ENCODE measurements at places on chromosomes 6 and 20. TPM values are rescaled to one million over a fixed set of nuclear protein-coding genes. Genes with fewer than 3 reads are reported as not detected.
A peak's percentile ranks its signal among the peaks of the same experiment; 100 is the strongest.

DNA sequence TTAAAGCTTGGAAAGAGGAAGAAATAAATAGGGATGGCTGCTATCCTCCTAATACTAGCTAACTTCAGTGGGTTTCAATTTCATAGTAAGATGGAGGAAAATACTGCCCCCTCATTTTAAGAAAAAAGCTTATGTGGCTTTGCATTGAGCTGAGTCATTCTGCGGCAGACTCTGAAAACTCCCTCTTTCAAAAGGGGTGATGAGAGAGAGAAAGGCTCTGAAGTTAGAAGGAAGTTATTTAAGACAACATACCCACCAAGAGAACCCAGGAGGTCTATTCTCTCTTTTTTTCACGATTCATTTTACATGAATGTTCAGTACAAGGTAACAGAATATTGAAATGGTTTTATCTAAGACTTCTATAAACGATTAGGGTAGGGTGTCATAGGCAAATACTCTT is 4.5 kb downstream of the PRDM13 start:
- DNase-seq, result no peak

CALHM4 gene
- polyA plus RNA-seq, result 0.62 TPM

DNA sequence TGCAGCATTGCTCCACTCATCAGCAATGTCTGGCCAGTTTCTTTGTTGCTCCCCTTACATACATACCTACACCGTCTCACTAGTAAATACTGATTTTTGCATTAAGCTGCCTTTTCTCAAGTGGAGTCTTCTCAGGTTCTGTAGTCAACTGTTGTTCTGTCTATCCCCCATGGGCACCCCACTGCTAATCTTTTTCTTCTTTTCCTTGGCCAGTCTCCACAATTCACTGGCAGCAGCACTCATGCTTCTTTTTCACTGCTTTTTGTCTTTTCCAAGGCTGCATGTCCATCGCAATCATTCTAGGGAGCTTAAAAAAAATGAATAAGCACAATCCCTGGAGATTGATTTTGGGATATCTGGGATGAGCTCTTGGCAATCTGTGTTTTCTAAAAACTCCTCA is 10.3 kb upstream of the ERVFRD-1 start:
- no peak for DNase-seq

GRCh38 chr20:56060486-56060885 is 55.2 kb upstream of the CBLN4 start:
- DNase-seq, result no peak

DNA sequence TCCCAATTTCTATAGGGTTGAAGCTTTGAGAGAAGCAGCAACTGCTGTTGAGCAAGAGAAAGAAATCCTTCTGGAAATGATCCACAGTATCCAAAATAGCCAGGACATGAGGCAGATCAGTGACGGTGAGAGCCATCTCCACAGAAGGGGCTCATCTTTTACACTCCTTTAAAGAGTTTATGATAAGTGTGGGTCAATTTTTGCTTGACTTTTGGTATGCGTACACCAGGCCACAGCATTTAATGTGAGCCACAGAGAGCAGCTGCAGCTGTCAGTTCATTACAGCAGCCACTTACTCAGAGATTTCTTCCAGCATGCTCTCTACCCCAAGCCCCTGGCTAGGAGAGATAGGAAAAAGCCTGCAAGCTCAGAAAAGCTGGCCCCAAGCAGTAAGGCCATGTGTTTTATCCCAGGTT is 9.9 kb downstream of the BAG2 start:
- DNase-seq, result no peak

CTAGE9 gene
- polyA plus RNA-seq, result 0.36 TPM

DNA sequence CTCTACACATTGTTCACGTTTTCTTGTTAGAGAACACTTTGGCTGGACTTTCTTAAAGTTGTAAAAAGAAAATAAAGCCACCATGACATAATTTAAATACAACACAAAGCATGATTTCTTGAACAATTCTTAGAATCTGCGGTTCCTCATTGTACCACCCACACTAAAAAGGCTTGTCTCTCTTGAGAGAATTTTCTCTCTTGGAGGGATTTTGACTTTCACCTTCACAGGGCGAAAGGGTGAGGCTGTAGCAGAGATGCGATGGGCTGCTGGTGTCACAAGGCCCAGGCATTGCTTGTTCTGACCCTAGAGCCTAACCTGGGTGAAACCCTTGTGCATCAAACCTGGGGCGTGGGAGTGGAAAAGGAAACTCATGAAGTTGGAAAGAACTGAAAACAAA is 122.7 kb upstream of the RIPOR2 start:
- no peak for DNase-seq

GRCh38 chr20:46740214-46740609 is 30.8 kb downstream of the SLC2A10 start:
- DNase-seq, result no peak

DNA sequence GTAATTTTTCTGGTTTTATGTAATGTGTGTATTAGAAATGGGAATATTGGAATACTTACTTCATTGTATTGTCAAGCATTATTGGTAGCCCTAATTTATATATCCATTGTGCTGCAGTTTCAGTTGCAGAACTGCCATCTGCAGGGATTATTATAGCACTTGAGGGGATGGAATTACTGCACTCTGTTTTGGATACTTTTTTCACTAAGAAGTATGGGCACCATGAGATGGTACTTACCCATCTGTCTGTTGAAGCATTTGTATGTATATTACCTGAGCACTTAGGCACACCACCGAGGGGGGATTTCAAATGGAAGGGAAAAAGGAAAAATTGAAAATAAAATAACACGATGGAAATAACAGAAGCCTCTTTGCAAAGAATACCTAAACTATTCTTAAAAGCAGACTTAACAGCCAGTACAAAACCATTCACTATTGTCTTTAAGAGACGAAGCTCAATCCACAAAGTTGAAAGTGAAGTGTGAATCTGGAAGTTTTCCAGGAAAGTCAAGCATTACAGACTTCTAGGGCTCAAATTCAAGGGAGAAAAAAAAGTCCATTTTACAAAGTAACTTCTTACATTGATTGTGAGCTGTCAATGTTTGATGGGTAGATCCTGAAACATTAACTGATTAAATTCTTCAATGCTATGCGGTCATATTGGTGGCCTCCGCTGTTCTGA is 318.7 kb downstream of the SOX4 start:
- no peak for DNase-seq

PRR18 gene
- 0.40 TPM for polyA plus RNA-seq

ZC2HC1B gene
- not detected for polyA plus RNA-seq

DNA sequence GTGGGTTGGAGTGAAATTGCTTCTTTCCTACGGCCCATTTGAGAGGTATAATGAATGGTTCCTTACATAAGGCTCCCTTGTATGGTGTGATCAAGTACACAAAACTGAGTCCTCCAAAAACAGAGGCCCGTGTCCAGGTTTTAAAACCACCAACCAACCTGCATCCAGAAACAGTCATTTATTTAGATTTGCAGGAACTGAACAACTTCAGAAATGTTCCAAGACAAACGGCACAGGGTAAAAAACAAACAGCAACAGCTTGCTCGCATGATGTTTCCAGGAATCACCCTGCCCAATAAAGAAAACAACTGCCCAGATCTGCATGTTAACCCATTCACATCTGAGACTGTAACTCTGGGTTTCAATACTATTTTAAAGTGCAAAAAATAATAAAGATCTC is 40.2 kb upstream of the TRAM2 start:
- DNase-seq, result no peak

DNA sequence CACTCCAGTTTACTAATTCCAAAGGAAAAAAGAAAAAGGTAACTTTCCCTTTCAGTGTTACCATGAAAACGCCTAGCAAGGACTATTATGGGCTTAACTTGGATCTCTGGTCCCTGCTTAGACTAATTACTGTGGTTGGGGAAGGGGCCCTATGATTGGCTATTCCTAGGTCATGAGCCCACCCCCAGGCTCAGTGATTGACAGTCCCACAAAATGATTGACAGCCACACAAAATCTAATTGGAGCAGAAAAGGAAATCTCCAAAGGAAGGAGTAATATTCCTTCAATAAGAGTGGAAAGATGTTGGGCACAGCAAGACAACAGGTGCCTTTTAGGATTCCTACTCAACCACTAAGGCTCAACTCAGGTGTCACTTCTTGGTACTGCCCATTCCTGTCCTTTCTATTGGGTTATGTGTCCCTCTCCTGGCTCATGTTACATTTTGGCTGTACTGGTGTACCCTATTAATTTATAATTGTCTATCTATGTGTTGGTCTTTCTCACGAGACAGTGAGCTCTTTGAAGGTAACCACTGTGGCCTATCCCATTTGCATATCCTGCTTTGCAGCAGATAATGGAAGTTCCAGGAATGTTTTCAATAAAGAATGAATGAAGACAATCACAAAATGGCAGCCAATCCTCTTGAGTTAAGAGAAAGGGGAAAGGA is 5.5 kb upstream of the UTRN start:
- no peak for DNase-seq

RGL2 gene
- 150 TPM for polyA plus RNA-seq

LY6G6F gene
- 0.44 TPM for polyA plus RNA-seq

GRCh38 chr6:7859591-7859990 is 51.0 kb downstream of the TXNDC5 start:
- no peak for DNase-seq

CCM2L gene
- polyA plus RNA-seq, result 8.4 TPM

GRCh38 chr20:47071646-47072185 is 177.1 kb downstream of the EYA2 start:
- DNase-seq, result no peak

DNA sequence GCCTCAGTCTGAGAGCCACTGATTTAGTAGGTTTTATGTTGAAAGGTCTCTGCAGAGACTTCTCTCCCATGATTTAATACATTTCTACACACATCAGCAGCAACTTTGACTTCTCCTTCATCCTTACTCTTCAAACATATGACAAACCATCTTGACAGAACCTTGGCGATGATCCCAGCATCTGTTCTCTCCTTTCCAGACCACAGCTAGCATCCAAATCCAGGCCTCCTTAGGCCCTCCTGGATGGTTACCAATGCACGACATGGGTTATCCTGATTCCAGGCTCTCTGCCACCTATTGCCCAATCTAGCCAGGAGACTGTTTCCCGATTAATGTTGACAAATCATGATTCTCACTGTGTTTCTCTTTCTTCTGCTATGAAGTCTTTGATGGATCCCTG is 16.8 kb downstream of the LAMA4 start:
- no peak for DNase-seq

OR2J2 gene
- not detected for polyA plus RNA-seq

DNA sequence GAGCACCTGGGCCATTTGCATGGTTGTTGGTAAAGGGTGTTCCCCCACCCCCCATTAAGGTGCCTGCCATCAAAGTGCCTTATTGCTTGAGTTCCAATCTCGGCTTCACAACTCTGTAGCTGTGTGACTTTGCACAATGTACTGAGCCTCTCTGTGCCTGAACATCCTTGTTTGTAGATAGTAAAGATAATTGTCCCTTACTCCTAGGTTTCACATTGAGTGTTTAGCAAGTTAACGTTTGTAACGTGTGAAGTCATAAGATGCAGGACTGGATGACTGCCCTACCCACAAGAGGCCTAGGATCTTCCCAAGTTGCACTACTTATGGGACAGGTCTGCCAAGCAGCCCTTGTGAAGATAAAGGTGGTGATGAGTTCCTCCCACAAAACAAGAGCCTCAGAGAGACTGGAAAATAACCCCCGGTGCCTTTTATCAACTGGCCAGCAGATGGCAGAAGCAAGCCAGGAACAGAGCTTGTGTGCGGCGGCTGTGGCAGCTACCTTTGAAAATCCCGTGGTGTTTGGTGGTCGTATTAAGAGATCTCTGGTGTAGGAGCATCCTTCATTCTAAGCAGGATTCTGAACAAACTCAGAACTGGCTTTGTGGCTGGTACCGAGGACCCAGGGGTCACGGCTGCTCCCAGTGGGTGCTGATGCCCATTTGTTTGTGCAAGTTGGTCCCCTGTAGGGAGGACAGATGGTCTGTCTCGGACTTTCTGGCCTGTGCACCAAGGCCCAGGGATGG is 99.1 kb downstream of the CDH26 start:
- peak; percentile 28 for DNase-seq

- DNase-seq, result no peak
Measured at GRCh38 chr6:49826743-49827406, 39.5 kb downstream of the CRISP1 start.

CEP85L gene
- 7.9 TPM for polyA plus RNA-seq

DNA sequence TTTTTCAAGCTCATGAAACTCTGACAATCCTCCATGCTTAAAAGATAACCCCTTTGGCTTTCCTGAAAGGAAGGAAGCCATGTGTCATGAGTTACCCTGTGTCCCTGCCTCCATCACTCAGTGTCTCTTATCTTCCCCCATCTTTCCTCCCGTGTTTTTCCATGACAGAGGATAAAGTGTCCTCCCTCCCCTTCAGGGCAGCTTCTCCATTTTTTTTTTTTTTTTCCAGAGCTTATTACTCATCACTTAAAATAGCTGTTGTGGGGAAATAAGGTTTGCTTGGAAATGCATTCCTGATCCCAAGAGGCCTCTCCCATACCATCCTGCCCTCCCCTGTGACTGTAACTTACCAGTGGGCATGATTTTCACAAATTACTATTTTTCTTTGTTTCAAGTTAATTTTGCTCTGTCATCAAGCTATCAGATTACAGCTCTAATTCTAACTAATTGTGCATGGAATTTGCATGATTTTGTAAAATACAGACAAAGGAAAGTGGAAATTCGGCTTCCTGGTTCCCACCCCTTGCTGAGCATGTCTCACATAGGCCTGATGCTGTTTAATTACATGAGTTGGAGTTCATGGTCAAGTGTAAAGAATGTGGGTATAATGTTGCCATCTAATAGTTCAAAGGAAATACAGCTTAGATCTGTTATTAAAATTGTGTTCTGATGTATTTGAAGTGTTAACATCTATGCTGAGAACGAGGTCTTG is 614.5 kb upstream of the FLRT3 start:
- DNase-seq, result no peak

- no peak for DNase-seq
Measured at GRCh38 chr6:5529015-5529414, 267.7 kb downstream of the FARS2 start.

FHL5 gene
- 0.35 TPM for polyA plus RNA-seq

LGSN gene
- polyA plus RNA-seq, result 0.92 TPM

DNA sequence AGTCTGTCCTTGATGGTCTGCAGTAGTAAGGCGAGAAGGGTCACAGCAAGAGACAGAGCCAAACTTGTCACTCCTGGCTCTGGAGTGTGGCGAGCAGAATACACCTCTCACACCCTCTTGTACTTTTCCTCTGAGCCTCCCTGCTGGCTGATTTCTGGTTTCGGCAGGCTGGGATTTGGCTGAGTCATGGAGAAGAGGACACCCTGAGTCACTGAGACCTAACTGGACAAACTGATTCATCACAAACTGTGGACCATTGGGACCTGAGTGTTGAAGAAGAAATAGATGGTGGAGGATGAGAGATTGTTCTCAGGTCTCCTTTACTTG is 101.7 kb downstream of the F13A1 start:
- DNase-seq, result no peak

DNA sequence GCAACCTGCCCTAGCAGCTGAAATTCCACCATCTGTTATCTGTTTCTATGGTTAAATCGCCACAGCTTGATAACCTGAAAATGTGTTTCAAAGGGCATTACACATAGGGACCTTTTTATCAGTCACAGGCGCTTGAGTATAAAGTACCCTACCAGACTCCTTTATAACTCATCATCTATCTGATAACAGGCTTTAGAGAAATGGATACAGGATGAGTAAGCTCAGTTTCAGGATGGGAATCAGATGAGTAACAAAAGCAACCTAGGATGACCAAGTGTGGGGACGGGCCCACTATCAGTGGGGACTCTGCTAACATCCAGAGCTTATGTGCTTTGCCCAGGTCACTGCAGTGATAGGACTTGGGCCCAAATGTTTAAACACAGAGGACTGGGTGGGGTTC is 75.6 kb downstream of the PRND start:
- DNase-seq, result no peak
